BE2C (cell line): ENCODE measurements at places on chromosomes 6 and 20.
A peak's percentile ranks its signal among the peaks of the same experiment; 100 is the strongest.

- no peak for DNase-seq
Observed at GRCh38 chr6:134021396-134022122, 30.9 kb downstream of the SLC2A12 start.

- no peak for DNase-seq
Observed at GRCh38 chr6:39206250-39206721, 23.0 kb downstream of the KCNK5 start.

GRCh38 chr6:142683714-142684141, 261.2 kb downstream of the HIVEP2 start:
- DNase-seq, result no peak

DNA sequence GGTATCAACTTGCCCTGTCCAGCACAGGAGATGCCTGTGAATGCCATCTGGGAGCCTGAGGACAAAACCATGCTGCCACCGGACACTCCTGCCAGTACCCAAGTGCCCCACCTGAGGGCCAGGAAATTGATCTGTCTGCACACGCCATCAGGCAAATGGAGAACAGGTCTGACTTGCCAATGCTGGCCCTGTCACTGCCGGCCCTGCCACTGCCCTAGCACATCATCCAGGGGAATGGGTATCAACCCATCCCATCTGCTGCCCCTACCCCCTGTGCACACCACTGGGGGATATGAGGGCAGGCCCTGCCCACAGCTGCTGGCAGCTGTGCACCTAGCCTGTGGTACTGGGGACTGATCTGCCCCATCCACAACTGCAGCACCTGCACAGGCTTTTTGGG, 1081.6 kb upstream of the EYS start:
- no peak for DNase-seq

- DNase-seq, result no peak
Observed at GRCh38 chr20:12750221-12750620, 258.6 kb upstream of the SPTLC3 start.

GRCh38 chr6:70673054-70673453, 5.4 kb downstream of the SMAP1 start:
- no peak for DNase-seq

DNA sequence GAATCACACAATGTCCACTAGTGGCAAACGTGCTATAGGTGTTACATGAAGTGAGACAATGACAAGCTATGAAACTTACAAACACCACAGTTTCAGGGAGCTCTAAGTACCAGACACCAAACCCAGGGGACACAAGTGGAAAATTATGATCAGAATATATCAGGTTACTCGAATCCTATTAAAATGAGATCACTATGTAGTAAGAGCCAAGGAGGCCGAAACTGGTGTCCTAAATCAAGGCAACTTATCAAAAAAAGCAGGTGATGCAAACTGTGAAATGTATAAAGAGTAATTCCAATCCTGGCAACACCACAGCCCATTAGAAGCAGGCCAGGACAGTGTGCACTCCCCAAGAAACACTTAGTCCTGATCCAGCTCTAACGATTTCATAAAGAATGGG, 100.3 kb downstream of the ARHGAP18 start:
- no peak for DNase-seq

DNA sequence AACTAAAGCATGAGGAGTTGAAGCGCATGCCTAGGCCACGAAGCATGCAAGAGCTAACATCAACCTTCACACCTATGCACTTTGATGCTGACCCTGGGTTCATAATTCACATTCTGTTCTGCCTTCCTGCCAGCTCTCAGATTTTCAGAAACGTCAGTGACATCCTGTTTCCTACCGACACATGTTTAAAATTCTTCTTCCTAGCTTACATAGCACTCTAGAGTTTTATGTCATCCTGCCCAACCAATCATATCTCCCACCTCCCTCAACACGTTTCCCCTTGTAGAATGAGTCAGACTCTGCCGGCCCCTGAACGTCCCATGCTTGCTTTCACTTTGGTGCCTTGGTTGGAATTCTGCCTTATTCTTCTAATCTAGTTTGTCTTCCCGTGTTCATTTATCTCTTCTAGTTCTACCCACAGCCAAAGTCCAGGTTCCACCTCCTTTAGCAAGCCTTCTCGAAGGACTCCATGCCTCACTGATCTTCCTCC, 97.2 kb upstream of the MAP7 start:
- DNase-seq, result no peak

- DNase-seq, result no peak
Observed at GRCh38 chr6:117264692-117265409, 507 bp upstream of the VGLL2 start.

DNA sequence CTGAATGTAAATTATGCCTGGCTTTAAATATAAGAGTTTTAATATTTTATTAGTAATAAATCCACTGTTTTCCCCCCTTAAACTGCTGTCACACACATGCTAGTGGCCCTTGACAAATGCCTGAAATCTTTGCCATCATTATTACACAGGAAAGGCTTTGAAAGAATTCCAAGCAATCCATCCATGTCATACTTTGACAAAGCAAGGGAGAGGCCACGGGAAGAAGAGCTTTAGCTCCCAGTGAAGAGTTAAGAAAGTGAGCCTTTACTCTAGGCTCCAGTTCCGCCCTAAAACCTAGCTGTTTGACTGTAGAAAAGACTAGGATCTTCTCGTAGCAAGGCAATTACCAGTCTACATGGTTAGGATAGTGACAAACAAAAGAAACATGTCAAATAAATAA, 147.9 kb downstream of the GMDS start:
- no peak for DNase-seq

GRCh38 chr20:43987531-43987930, 72.9 kb downstream of the TOX2 start:
- no peak for DNase-seq

GRCh38 chr6:127554435-127555006, 22.5 kb upstream of the C6orf58 start:
- DNase-seq, result peak; percentile 53

GRCh38 chr6:158725704-158726103, 75.8 kb downstream of the SYTL3 start:
- DNase-seq, result no peak

DNA sequence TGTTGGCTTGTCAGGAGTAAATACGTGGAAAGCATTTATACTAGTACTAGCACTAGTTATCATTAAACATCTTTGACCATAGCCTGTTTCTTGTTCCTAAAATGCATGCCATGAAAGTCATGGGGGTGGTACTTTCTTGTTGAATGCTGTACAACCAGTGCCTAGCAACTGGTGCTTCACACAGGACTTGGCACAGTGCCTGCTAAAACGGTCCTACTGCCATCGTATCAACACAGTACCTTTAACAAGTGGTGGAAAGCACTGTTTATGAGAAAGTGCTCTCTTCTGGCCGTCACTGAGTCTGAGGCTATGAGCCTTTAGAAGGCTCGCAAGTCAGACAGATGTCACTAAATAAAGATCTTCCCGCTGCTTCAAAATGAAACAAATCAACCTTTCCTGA, 21.6 kb downstream of the ZNFX1 start:
- DNase-seq, result no peak

DNA sequence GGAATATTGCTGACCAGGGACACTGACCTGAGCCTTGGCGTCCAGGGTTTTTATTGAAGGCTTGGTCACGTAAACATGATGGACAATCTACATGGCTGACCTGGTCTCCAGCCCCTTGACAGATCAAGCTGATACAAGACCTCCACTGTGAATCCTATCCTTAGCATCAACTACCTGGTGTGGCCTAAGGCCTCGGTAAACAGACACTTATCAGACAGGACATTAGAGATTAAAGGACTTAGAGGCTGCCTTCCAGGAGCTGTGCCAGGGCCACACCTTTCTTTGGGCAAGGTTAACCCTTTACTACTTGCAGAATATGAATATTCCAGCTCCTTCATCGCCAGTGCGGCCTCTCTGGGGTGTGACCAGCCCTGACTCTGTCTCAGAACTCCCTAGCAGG, 104.9 kb upstream of the FOXA2 start:
- DNase-seq, result no peak

DNA sequence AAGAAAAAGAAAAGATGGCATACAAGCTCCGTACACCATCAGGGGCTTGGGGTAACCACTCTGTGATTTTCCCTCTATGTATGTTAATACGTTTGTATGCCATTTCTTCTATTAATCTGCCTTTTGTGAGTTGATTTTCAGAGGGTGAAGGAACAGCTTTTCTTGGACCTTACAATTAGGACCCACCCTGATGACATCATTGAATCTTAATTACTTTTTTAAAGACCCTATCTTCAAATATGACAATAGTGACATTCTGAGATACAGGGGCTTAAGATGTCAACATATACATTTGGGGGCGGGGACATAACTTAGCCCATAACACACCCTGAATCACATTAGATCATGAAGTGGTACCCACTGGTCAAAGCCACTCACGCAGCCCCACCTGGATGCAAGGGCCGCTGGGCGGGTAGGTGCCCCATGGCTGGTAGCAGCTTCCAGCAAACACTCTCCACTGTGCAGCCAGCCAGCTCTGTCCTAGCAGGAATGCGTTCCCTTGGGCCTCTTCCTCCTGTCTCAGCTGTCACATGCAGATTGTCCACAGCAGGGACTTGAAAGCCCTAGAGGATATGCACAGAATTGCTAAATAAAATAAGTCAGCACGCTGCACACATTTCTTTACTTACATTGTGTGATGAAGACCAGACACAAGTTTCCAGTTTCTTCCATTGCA, 74.5 kb downstream of the FOXF2 start:
- no peak for DNase-seq

DNA sequence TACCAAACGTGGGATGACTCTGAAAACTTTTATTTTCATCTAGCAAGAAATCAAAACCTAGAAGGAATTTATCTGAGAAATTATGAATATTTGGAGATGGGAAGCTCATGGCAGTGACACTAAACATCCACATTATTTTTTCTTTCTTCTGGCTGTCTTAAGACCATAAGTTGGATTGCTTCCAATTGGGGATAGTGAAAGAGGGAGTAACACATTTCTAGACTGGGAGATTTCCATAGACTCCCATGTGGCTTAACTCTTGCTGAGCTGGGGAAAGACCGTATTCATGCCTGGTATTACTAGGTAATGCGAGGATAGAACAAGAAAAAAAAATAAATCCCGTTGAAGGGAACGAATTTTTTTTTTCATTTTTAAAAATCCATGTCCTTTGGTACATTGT, 120.0 kb downstream of the UTRN start:
- no peak for DNase-seq

DNA sequence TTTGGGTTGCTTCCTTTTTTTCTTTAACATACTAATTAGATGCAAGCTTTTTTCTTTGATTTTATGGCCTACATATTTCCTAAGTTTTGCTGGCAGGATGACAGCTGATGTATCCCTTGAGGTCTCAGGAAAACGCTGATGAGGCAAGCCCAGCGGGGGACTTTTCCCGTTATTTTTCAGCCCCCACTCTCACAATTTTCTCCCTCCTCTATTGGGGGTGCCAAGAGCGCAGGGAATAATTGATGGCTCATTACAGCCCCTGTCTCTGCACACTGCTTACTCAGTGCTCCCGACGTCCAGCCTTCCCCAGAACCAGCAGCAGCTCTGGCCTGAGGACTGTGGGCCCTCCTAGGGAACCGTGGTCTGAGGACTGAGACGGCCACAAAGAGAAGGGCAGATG, 38.6 kb upstream of the VSTM2L start:
- no peak for DNase-seq

DNA sequence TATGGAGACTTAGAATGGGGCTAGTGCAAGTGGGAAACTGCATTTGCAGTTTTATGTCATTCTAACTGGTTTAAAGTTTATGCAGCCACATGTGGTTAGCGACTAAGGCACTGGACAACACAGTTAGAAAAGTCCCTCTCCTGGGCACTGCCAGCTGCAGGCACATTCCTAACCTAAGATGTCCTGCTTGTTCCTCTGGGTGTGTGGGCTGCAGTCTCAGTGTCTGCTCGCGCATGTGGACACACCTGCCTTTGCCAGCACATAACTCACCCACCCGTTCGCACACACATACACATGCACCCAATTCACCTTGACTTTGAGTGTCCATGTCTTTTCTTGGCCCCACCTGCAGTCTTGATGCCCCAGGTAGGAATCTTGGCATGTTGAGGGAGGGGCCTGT, 18.5 kb upstream of the SLC22A2 start:
- DNase-seq, result no peak

- DNase-seq, result no peak
Observed at GRCh38 chr20:60518022-60518421, 559.8 kb downstream of the CDH26 start.

- DNase-seq, result no peak
Observed at GRCh38 chr6:168374051-168374502, 54.5 kb upstream of the DACT2 start.

GRCh38 chr6:34958734-34959133, 69.7 kb downstream of the ANKS1A start:
- DNase-seq, result no peak

DNA sequence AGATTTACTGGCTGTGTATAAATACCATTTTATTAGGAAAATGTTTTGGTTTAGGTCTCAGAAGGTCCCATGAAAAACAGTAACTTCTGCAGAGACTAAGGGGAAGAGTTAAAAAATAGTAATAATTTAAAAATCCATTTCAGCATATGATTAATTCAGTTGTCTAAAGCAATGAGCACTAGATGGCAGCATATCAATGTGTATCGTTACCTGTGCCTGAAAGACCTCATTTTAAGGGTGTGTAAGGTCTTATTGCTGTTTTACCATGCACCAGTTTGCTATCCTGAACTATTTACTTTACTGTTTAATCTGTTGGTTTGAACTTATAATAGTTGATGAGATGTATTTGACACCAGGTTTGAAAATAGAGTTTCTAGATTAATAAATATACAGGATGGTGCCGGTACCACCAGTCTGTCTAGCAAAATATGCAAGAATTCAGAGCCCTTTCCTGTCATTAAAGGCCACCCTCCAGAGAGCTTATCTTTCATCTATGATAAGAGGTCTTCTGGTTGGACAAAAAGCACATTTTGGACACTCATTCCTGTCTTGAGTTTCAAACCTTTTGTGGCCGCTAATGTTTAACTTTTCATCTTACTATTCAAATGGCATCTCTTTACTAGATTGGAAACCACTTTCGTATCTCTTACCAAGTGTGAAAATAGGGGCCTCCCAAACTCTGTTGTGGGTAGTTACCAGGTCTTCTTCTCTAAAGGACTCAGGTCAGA, 8.9 kb upstream of the AHI1 start:
- no peak for DNase-seq

DNA sequence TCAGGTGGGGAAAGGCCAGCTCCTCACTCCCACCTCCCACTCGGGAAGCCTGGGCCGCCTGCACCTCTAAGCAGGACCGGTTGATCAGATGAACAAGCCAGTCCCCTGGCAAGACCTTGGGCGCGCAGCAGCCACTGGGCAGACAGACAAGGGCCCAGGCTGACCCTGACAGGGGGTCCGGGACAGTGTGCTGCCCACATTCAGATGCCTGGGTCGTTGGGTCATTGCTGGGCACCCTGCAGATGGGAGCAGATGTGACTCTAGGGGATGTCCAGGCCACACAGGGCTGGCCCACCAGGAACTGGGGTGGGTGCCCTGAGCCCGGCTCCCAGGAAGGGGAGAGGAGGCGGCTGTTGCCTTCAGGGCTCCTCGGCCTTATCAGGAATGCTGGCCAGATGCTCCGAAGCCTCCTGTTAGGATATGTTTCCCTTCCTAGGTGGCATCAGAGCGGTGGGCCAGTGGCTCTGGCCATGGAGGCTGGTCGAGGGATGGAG, 17.3 kb upstream of the FRMD1 start:
- no peak for DNase-seq

- no peak for DNase-seq
Observed at GRCh38 chr6:129276986-129277385, 394.0 kb downstream of the LAMA2 start.

- DNase-seq, result peak; percentile 36
Observed at GRCh38 chr20:35146299-35146919, 727 bp downstream of the EDEM2 start.
